ENCODE measurements at places on chromosomes 2 and 18.

DNA sequence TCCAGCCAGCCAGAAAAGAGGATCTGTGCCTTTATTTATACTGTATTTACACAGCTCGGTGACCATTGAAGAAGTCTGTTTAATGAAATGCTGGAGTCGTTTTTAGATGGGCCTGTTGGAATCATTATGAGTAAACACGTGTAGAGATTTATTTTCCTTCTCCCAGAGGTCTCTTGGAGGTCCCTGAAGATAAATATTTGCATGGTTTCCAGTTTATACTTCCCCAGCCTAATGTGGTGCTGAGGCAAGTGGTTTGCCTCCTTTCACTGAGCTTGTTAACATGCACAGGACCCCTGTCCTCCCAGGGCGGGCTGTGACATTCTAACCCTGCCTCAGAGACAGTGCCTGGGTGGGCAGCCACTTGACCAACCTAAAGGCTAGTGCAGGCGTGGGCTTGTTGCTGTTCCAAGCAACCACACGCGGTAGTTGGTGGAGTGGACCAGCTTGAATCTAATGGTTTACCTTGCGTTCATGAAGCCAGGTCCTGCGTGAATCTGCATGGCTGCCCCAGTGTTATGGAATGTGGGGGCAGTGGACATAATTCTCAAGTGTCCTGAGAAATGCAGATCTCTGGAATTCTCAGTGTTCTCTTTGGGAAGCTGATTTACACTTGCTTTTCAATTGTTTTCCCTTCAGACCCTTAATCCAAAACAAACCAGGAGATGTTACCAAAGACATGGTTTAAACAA is 130.2 kb upstream of the DLX2 start:
- DNase-seq: no peak

- DNase-seq: no peak
Measured at GRCh38 chr18:3725115-3725514, 275.1 kb downstream of the TGIF1 start.

DNA sequence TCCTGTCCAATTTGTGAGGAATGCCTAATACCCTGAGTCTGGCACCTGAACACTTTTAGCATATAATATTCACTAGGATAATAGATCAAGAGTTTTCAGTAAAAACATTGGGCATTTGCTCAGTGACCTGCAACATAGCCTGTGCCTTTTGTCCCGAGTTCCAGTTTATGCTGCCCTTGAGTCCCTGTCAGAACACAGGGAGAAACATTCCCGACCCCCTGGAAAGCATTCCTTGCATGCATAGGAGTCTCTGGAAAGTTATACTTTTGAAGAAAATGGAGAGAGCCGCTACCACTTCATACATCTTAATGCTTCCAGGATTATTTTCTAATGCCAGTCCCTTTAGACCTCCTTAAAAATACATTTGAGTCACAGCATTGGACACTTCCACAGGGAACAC is 107.3 kb downstream of the PLCL1 start:
- DNase-seq: no peak

DNA sequence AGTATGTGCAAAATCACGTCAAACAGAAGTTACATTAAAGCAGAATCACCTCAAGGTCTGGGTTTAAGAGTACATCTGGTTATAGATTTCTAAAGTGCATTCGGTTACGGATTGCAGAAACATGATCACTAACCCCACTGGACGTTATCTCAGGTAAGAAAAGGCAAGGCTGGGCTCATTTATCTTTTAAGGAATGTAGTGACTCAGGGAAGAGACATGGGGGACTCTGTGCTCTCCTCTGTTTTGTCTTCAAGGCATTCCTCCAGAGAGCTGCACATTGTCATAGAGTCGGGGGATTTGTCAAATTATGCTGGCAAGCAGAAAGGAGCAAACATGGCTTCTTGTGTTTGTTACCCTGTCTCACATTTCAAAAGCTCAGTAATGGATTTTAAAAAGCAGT is 14.3 kb downstream of the WDSUB1 start:
- no peak for DNase-seq

DNA sequence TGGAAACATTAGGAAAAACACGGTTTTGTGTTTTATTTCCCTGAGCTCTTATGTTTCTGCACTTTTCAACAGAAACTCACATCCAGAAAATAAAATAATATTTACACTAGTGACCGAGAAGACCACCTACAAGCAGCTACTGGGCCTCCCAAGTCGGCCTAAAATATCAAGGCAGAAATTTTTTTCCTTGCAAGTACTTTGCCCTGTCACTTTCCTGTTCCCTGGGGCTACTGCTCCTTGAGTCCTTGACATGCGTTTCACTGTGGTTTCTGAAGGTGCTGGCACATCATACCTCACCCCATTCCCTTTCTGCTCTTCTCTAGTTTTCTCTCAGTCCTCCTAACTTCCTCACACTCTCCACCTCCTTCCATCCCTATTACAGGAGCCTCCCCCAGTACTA is 279.1 kb downstream of the AGPS start:
- DNase-seq: no peak

DNA sequence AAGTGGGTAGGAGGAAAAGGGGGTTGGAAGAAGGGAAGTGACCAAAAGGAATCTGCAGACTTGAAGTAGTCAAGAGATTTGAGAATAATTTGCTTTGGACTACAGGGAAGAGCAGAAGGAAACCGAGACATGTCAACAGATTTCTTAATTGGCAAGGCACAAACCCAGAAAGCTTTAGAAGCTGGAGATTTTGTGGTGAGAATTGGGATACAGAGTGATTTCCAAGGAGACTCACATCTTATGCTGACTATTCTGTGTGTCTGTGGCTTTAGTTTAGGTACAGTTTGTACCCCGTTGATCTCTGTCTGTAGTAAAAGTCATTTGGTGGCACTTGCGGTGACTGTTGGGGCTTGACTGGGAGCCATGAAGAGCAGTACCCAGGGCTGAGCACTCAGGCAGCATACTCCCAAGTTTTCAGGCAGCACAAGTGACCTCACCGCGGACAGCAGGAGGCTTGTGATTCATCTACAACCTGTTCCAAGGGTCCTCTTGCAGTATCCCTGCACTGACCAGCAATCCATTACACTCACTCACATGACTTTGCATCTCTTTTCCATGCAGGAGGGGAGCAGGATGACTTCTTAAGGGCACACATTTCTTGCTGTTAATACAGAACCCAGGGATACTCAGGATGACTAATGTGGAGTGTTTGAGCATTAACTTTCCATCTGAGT is 97.1 kb upstream of the TNP1 start:
- no peak for DNase-seq

DNA sequence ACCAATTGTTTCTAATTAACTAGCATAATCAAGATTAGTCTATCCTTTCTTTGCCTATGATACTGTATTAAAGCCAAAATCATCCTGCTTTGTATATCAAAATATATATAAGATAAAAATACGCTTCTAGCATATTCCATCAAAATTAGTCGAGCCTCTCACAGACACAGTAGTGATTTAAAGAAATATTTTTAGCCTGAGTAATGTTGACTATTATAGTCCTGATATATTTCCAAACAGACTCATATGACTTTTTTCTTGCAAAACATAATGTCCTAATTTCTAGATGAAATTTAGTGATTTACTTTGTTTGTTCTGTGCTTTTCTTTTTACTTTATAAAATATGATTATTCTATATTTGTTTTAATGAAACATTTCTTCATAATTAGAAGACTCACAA is 30.9 kb downstream of the FAP start:
- DNase-seq: no peak

GRCh38 chr2:130316596-130316995 is 26.1 kb upstream of the IMP4 start:
- DNase-seq: no peak

DNA sequence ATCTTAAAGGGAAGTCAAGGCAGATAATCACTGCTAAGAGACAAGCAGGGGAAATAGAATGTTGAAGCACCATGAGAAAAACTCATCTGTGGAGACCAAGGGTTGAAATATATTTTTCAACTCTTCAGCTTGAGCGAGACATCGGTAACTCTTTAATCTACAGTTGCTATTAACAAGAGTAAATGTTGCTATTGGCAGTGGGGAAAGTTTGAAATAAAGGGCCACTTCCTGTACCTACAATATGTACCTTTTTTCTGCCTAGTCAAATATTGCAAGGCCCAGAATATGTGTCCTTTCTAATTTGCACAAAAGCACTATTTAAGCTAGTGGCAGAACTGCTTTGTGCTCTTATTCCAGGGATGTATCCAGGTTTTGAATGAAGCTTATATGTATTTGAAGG is 65.8 kb downstream of the EFEMP1 start:
- no peak for DNase-seq

DNA sequence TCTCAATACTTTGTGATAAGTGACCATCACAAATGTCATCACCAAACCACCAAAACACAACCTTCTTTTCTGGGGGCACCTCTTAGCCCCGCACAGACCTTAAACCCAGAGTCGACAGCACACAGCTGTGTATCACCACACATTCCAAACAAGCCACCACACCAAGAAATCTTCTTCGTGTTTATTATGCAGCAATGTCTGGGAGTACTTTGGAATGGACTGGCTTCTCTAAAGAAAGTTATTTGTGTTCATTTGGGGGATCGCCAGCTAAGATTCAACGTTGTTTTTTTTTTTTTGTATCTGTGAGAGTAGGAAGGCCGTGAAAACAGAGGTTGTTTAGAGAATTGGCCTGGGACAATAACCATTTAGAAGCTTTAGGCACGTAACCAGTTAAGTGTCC is 1.1 kb upstream of the MTA3 start:
- DNase-seq: no peak

GRCh38 chr2:151906633-151906998 is 78.4 kb upstream of the ARL5A start:
- no peak for DNase-seq

DNA sequence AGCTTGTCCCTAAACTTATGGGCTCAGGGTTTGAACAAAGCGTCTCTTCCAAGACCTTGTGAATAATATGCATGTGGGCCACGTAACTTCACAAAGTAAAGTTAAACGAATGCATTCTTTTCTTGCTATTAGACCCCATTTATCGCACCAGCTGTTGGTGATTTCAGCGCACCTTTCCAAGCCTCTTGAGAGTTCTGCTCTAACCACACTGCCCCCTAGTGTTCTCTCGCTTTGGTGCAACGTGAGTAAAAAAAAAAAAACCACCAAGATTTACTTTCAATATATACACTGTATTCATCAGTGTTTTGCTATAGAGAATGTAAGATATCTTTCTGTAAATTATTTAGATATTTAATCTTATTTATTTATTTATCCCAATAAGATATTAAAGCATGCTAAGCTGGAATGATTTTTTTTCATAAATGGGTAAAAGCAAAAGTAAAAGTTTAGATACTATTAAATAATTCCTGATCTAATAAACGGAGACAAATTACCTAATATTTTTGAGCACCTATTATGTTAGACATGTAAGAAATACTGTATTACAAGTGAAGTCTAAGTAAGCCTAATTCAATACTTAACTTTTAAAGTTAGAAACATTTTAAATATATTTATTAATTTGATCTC is 459.5 kb downstream of the DLGAP1 start:
- DNase-seq: peak; percentile 32

DNA sequence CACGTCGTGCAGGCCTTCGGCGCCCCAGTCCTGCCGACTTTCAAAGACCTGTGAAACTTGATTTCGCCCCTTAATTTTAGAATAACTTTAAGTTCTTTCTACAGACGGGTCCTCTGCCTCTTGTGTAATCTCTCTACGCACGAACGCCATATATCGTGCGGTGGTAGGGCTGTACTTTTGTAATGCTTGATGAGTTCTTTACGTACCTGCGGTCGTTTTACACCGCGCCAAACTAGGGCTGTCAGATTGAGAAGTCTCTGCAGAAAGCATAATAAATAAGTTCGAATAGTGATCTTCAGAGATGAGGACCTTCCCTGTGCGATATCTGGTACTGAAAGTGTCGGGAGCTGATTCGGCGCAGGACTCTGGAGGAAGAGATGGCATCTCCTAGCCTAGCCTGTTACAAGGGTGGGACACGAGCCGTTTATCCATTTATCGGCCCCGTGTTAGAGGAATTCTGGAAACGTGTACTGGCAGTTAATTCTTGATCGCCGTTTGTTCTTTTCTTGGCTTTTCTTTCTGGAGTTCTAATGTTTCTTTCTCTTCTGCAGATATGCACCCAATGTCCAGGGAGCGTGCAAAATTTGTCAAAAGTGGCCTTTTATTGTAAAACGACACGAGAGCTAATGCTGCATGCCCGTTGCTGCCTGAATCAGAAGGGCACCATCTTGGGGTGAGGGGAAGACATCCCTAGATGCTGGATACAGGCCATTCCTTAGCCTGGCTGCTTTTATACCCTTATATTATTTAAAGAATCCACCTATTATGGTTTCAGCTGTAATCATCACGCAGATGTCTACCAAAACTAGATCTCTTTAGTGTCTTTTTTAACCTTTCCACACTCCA is 781 bp upstream of the SLC5A6 start:
- DNase-seq: no peak

DNA sequence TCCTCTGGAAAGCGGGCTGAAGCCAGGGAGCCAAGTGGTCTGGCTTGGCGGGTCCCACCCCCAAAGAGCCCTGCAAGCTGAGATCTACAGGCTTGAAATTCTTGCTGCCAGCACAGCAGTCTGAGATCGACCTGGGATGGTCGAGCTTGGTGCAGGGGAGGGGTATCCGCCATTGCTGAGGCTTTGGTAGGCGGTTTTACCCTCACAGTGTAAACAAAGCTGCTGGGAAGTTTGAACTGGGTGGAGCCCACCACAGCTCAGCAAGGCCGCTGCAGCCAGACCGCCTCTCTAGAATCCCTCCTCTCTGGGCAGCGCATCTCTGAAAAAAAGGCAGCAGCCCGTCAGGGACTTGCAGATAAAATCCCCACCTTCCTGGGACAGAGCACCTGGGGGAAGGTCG is 12.6 kb upstream of the FLACC1 start:
- DNase-seq: no peak

DNA sequence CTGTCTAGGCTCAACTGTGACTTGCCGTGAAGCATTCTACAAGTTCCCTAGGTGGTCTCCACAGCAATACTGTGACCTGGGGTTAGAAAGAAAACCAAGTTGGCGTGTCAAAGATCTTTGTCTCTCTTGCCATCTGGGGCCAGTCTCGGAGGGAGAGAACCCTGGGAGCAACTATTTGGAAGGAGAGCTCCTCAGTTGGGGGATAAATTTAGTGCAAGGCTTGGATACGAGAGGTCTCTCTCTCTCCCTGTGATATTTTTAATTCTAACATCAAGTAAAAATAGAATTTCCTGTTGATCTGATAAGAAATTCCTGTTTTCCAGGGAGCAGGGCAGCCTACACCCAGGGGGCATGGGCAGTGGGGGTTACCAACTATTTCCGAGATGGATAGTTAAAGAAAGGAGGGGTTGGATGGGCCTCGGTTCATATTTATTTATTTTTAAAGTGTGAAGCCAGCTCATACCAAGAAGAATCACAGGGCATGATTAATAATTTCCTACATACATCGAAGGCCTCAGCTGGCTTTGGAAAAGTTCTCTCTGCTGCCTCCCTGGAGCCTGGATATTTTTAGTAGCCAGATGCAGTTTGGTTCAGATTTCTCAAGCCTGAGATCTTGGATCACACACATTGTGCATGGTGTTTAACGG is 62.8 kb downstream of the EHD3 start:
- DNase-seq: no peak

- no peak for DNase-seq
Measured at GRCh38 chr18:25639596-25639995, 287.6 kb upstream of the ZNF521 start.
